ENCODE measurements at places on chromosomes 3 and 15.

GRCh38 chr15:27744641-27745040 is 354.5 kb downstream of the OCA2 start:
- no peak for DNase-seq

GRCh38 chr3:129195731-129196256 is 12.1 kb upstream of the CNBP start:
- DNase-seq: no peak

DNA sequence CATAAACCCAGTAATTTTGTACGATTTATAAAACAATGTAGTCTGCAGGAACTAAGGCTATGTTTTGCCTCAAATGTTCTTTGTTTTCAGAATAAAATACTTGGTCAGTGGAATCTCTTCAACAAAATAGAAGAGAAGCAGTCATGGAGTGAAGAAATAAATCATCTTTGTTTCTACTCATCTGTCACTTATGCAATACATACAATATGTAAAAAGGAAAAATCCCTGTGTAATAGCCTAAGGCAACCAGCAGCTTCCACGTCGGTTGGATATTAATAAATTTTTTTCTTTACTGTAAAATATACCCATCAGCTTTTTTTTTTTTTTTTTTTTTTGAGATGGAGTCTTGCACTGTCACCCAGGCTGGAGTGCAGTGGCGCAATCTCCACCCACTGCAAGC is 5.2 kb upstream of the WDR5B start:
- DNase-seq: no peak

- no peak for DNase-seq
Measured at GRCh38 chr3:42750834-42751233, 22.2 kb downstream of the CCDC13 start.

DNA sequence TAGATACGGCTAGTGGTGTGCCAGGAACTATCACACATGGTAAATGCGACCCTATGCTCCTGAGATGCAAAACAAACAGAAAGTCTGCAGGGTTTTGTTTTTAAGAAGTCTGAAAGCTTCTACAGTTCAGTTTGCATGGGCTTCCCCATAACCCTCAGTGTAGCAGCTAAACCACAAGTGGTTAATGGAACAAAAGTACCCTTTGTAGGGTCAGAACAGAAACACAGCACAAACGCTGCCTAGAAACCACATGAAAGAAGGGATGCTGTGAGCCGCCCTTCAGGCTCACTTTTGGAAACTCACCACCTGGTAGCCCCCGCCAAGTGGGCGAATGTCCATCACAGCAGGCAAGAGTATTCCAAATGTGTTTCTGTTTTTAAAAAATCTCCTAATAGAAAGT is 46.2 kb downstream of the CTDSPL start:
- DNase-seq: no peak

- no peak for DNase-seq
Measured at GRCh38 chr3:191094057-191094845, 104.8 kb upstream of the OSTN start.

DNA sequence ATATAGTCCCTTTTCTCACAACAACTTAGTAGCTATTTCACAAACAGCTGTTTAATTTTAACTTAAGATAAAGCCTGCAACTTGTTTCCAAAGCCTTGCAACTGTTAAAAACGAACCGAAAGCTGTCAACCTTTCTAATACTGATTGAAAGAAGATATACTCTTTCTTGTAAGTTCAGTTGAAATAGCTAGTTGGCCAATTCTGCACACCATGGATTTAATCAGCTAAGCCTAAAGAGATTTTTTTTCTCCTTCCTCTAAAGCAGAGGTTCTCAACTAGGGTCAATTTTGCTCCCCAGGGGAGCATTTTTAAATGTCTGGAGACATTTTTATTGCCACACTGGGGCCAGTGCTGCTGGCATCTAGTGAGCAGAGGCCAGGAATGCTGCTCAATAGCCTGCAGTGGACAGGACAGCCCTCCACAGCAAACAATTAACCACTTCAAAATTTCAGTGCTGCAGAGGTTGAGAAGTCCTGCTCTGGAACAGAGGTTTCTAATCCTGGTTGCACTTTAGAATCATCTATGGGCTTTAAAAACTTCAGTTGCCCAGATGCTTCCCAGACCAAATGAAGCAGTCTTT is 26.2 kb downstream of the MINDY4B start:
- no peak for DNase-seq

- no peak for DNase-seq
Measured at GRCh38 chr3:69324362-69325025, 61.4 kb downstream of the FRMD4B start.

DNA sequence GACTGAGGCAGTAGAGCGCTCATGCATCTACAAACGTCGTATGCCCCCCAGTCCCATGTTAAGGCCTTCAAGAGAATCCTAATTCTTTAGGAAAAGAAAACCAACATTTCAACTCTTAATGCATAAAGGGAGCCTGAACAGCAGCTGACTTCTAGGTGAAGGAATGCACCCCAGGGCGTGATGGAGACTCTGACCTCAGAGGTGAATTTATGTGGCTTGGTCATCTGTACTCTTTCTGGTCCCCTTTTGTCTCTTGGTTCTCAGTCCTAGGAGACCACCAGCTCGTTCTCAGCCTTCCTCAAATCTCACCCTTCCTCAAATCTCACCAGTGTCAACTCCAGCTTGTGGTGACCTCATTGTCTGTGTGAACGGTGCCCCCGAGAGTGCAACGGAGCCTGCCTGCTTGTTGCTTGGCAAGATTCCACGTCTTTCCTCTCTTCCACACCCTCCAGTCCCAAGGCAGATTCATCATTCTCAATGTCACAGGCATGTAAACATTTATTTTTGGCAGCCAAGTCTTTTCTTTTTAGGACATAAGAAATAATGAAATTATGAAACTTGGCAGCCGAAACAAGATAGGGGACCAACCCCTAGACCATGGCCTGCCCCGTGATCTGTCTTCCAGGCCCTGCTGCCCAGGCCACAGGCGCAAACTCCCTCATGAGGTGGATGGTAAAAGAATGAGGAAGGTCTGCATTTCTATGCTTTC is 166.2 kb downstream of the ADAMTS17 start:
- DNase-seq: no peak

DNA sequence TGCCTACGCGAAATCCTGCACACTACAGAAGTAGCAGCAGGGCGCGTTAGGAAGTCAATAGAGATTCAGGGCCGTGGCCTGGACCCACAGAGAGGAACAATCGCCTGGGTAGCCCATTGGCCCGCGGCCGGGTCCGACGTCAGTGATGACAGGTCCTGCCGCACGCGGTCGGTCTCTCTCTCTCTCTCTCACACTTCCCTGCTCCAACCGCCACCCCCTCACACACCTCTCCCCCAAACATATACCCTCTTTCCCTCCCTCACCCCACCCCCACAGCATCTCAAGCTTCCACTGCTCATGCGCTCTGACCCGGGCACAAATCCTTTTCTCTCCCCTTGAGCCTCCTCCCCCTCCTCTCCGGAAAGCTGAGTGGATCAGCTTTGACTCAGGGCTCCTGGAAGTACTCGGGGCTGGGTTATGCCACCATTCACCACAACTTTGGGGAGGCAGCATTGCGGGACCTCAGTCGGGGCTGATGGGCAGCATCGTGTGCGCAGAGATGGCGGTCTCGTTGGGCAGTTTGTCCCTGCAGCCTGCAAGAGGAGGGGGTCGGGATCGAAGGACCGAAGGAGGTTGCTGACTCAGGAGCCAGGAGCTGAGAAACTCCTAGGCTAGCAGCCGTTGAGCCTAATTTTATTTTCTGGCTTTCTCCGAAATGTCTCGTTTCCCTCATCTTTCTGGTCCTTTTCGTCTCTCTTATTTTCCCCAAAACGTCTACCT is 9.0 kb downstream of the ZIC4 start:
- no peak for DNase-seq

DNA sequence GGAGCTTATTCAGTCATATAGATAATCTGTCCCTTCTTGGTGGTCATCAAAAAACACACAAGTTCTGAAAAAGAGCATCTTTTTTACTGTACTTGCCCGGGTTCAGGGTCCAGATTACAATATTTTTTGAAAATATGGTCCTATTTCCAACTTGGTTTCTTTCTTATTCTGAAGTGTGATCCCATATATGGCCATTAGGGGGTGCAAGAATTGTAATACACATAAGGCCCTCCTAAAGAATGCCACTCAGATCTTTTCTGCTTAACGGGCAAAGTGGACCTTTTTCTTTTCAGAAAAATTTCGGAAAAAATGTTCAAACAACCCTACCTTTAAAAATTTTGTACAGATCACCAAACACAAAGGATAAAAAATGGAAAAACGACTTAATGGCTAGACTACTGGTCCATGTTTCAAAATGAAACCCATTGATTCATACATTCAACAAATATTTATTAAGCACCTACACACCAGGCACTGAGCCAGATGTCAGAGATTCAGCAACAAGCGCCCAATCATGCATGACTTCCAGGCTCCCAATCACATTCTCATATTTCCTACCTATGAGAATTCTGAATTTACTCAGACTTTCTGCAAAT is 102.0 kb upstream of the MYRIP start:
- no peak for DNase-seq

DNA sequence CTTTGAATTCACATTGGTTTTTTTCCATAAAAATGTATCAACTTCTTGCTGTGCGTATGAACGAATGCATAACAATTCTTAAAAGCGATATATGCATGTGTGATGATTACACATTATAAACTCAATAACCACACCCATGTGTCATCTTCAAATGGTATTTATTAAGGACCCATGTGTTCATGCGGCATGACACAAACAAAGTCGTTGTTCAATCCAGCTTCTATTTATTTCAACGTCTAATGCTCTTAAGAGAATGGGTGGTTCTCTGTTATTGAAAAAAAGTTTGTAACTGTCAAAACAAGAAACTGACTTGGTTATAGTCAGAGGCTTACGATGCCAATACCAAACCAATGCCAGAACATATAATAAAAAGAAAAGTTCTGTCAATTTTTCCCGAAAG is 195.9 kb downstream of the FOXP1 start:
- no peak for DNase-seq

- no peak for DNase-seq
Measured at GRCh38 chr3:101813817-101814440, 34.9 kb downstream of the NXPE3 start.

DNA sequence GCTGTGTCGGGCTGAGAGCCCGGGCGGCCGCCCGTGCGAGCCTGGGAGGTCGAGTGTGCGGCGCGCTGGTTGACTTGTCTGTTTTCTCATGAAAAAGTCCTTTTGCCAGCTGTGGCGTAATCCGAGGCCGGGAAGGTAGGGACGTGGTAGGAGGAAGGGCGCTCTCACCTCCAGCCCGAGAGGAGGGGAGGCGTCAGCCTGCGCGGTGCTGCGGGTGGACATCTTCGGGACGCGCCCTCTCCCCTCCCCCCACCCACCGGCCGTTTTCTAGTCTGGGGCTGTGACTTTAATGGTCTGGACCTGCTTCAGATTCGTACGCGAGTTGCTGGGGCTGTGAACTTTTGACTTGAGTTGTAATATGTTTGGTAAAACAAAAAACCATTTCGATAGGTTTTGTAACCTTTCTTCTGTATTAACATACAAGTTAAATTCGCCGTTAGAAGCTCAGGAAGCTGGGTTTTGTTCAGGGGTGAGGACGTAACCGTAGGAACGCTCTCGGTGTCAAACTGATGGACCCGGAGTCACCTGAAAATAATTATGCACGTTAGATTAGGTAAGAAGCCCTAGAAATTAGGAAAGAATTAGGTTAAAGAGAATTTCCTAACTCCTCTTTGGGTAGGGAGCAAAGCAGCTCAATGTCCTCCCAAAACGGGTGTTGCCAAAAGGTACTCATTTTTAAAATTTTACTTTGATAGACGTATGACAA is 762 bp downstream of the NCK1 start:
- no peak for DNase-seq

DNA sequence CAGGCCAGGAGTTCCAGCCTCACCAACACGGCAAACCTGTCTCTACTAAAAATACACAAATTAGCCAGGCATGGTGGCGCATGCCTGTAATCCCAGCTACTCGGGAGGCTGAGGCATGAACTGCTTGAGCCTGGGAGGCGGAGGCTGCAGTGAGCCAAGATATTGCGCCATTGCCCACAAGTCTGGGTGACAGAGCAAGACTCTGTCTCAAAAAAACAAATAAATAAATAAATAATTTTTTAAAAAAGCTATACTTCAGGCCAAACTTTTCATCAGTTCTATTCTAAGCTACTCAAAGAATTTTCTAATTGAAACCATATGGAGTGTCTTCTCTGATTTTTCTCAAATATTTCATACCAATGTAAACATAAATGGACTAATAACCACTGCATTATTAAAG is 43.5 kb downstream of the PHC3 start:
- no peak for DNase-seq

DNA sequence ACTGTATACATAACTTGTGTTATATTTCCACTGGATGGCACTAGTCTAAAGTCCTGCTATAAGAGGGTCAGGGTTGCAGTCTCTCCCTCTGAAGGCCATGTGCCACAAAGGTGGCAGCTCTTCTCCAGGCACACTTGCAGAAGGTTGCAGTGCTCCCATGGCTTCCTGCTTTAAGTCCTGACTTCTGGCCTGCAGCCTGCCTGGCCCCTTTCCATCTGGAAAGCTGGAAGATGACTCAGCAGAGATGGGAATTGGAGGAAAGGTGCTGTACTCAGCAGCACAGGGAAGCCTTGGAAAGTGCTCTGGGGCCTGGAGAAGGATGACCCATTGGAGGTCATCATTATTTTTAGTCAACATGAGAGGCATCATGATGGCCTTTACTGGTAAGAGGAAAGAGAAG is 40.9 kb upstream of the MRPL3 start:
- no peak for DNase-seq

GRCh38 chr3:122313281-122313680 is 11.8 kb upstream of the CSTA start:
- DNase-seq: no peak

DNA sequence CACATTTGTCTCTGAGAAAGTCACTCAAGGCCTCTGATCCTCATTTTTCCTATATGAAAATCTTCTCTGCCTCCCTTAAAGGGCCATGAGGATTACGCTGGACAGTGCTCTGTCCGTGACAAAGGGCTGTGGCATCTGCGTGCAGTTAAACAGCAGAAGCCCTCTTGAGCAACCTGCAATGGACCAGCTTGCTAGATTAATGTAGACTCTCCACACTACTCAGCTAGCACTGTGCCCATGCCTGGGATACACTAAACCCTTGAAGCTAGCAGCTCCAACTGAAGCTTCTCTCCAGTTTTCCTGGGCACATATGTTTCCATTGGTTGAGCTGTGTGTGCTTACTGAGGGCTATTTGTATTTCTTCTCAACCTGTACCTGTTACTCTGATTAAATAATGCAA is 303.8 kb downstream of the RPLP1 start:
- DNase-seq: no peak

GRCh38 chr3:16113704-16114103 is 60.8 kb upstream of the GALNT15 start:
- no peak for DNase-seq

- no peak for DNase-seq
Measured at GRCh38 chr15:27342991-27343390, 372.0 kb downstream of the GABRG3 start.

- no peak for DNase-seq
Measured at GRCh38 chr3:83193526-83193925, 1432.1 kb upstream of the GBE1 start.

All from cortex of kidney (tissue), 1 donor.